ENCODE measurements at places on chromosomes 3 and 15.

GRCh38 chr3:172159962-172160538 is 120.7 kb downstream of the FNDC3B start:
- DNase-seq = peak; percentile 42

- no peak for DNase-seq
Observed at GRCh38 chr3:32203854-32204253, 34.6 kb upstream of the CMTM8 start.

- DNase-seq = no peak
Observed at GRCh38 chr15:85960381-85960780, 119.3 kb upstream of the AGBL1 start.

- no peak for DNase-seq
Observed at GRCh38 chr3:127746400-127747057, 73.8 kb downstream of the ABTB1 start.

Measured in testis (tissue), 5 donors.